ENCODE measurements at places on chromosomes 6 and 20.

- no peak for DNase-seq
Observed at GRCh38 chr6:101090281-101090680, 209.2 kb upstream of the ASCC3 start.

DNA sequence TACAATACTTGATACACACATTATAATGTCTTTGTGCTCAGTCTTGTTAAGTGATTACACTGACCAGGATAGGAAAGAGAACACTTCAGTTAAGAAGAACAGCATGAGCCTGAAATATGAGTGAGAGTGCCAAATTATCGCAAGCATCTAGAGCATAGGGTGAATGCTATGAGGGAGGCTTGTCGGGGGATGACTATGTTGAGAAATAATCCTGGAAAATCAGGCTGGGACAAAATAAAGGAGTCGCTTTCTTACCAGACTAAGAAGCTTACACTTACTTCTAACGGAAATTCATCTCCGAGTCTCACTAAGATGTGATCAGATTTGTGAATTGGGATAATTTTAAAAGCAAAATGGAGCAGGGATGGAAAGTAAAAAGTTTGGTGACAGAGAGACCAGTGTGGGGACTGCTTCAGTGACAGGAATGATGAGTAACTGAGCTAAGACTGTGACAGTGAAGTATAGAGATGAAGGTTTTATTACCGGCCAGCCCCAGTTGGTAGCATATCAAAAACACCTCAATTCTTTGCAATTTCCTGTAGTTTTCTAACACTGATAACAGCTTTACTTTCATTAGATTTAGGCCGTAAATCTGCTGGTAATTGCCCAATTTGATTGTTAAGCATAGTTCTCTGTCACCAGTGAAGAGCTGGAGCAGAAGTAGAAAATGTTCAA is 48.4 kb upstream of the DEFB112 start:
- DNase-seq: no peak

DNA sequence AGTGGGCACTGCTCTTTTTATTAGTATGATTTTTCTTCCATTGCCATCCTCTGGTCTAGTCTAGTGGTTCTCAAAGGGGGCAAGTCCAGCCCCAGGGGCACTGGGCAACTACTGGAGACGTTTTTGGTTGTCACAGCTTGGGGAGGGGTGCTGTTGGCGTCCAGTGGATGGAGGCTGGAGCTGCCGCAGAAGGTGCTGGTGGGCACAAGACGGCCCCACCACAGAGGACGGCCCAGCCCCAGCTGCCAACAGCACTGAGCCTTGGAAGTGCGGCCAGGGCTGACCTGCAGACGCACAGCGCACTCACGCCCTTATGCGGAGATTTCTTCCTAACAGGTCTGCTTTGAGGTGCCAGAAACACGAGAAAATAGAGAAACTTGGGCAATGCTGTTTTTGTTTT is 40.3 kb downstream of the CDH4 start:
- DNase-seq: no peak

DNA sequence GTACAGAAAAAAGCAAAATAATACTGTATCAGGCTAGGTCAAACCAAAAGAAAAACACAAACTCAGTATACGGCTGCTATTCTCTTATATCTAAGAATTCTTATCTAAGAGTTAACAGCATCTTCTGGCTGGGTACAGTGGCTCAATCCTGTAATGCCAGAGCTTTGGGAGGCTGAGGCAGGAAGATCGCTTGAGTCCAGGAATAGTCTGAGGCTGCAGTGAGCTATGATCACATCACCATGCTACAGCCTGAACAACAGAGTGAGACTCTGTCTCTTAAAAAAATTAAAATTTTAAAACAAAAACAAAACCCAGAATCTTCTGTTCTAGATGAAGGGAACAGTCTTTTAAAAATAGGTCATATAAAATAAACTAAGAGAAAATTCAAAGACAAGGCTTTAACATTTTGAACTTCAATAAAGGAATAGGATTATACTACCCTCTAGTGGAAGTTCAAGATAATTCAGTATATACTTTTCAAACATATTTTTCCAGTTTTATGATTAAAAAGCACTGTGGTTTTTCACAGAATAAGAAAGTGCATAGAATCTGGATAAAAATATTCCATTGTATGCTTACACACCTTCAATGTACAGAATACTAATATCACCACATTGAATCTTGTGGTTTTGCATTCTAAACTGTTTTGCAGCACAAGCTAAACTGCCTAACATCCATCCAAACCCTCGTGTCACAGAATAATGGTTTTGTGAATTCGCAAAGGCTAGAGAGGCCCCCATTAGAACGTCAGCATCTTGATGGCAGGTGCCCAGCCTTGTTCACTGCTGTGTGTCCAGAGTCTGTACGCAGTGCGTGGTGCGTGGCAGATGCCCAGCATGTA is 39.3 kb downstream of the DTNBP1 start:
- peak; percentile 38 for DNase-seq

GRCh38 chr6:134391205-134391604 is 73.3 kb upstream of the SGK1 start:
- peak; percentile 50 for DNase-seq

- no peak for DNase-seq
Observed at GRCh38 chr20:59902470-59902869, 31.0 kb downstream of the SYCP2 start.

- DNase-seq: no peak
Observed at GRCh38 chr6:100475554-100476320, 11.0 kb upstream of the SIM1 start.

DNA sequence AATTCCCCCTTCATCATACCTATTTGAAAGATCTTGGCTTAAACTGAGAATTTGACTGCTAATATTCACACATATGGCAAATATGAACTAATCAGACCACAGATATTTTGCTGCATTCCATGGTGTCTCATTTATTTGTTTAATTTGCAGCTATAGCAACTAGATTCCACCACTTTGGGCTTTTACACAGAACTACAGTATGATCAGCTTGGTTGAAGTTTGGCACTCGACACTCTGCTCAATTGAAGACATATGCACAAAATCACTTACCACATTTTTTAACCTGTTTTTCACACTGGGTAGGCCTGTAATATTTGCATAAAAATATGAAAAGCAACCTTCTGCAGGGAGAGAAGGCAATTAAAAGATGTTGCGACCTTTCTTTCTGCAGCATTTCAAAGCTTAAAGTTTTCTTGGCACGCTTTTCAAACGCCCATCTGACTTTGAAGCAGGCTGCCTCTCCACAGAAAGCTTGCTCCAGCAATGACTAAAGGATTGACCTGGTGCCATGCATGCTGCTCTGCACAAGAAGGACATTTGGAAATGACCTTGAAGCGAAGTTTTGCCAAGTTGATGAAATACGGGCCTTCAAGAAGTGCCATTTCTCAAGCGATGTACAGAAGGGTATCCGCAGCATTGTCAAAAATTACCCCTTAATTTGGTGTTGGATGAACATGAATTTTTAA is 126.7 kb downstream of the AIG1 start:
- DNase-seq: no peak

GRCh38 chr20:43949741-43950618 is 35.3 kb downstream of the TOX2 start:
- DNase-seq: peak; percentile 26

DNA sequence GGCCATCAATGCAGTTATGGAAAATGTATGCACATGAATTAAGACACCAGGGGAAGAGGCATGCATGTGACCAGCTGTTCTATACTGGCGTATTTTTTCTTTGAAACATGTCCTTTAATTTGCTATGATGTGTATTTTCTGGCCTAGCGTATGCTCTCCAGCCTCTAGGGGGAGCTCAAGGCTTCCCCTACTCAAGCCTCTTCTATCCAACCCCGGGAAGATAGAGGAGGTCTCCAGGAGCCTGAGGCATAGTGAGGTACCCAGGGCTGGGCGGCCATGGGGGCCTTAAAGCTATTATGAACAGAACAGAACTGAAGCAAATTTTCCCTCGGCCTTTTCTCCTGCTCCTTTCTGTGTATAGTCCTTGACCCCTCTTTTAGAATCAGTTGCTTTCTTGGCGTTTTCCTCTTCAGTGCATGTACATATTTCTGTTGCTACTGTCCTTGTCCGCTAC is 528.9 kb downstream of the MAFB start:
- peak; percentile 77 for DNase-seq

DNA sequence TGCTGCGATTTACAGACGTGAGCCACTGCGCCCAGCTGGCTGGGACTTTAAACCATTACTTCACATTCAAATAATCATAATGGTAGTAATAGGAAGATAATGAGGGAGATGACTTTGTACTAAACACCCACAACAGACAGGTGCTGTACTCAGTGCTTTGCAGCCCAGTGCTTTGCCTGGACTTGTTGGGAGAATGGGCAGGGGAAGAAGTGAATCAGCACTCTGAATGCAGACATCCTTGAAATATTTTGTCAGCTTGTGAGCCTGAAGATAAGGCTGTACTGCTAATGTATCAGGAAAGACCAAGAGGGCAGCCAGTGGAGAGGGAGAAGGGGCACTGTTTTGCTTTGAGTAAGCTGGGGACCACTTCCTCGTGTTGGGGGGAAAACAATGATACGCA is 17.4 kb downstream of the NKX2-2 start:
- DNase-seq: no peak

- peak; percentile 84 for DNase-seq
Observed at GRCh38 chr6:7468382-7469081, 72.9 kb upstream of the DSP start.

DNA sequence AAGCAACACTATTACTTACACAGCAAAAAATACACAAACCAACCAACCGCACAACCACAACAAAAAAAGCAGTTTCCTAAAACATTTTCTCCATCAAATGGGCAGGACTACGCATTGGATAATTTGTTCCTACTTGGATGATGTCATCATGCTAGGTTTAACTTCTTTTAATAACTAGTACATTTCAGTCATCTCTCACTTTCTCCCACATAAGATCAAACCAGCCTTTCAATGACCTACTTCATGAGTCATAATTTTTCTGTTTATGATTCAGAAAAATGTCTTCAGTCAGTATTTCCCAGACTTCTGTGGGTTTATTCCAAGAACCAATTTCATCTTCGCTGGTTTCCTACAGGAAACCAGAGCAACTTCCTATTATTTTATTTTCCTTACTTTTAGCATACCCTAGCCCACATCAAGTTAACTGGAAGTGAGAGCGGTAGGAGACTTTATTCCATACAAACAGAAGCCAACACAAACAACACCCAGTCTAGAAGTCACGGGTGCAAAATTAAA is 134.2 kb downstream of the GMDS start:
- DNase-seq: peak; percentile 69

DNA sequence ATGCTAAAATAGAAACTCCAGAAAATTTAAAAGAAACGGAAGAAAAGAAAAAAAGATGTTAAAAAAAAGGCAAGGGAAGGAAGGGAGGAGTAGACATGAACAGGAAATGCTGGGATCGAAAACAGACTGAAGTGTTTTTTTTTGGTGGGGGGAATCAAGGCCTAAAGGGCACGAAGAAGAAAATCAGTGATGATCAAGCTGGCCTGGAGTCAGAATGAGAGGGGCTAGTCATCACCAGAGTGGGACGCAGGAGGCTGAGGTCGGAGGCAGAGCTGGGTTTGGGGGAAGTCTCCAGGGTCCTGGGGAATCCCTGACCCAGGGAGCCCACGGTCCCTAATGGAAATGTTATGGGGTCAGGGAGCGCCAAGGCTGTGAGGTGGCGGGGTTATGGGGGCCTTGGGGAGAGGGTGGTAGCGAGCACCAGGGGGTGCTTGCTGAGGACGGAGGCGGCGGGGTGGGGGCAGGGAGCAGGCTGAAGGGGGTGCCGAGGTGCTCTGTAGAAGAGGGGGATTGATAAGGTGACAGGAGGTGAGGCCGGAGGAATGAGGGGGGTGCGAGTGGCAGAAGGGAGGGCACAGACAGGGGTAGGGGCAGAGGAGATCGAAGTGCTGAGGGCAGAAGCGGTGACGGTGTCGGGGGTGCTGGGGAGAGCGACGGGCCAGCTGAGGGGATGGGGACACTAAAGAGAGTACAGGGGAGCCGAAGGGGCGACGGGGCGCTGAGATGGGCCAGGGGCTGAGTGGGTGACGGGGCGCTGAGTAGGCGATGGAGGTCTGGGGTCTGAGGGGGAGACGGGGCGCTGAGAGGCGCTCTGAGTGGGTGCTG is 684 bp downstream of the ZNFX1 start:
- peak; percentile 67 for DNase-seq
